ENCODE measurements at places on chromosomes 12 and 14. TPM values are rescaled to one million over a fixed set of nuclear protein-coding genes. Genes with fewer than 3 reads are reported as not detected.

Gene INHBE
- total RNA-seq = not detected

Gene B4GALNT1
- under 0.01 TPM for total RNA-seq

Gene CCDC198
- total RNA-seq = not detected

Gene NTN4
- total RNA-seq = 334 TPM

Gene ETFBKMT
- total RNA-seq = 2.8 TPM

Gene ZDHHC22
- total RNA-seq = under 0.01 TPM

Gene FOXG1
- not detected for total RNA-seq

Gene TMPRSS12
- not detected for total RNA-seq

Gene TDRD9
- total RNA-seq = 0.06 TPM

Gene FOXA1
- not detected for total RNA-seq

Gene CMKLR1
- total RNA-seq = not detected

Gene ACSM4
- total RNA-seq = not detected

Gene DPPA3
- total RNA-seq = not detected

Gene STON2
- total RNA-seq = 59.4 TPM

Gene ARHGAP9
- total RNA-seq = under 0.01 TPM

Gene HAL
- 0.25 TPM for total RNA-seq

Gene GLS2
- 0.44 TPM for total RNA-seq

Gene TSPAN9
- 121 TPM for total RNA-seq

Gene SLC7A8
- total RNA-seq = not detected

Gene CIROP
- total RNA-seq = not detected

Gene IKZF4
- 0.16 TPM for total RNA-seq

Gene WIF1
- total RNA-seq = not detected

Gene E2F7
- 6.3 TPM for total RNA-seq

Gene SLC2A14
- not detected for total RNA-seq

Gene TECPR2
- total RNA-seq = 6.0 TPM
